ENCODE measurements at places on chromosomes 4 and X. TPM values are rescaled to one million over a fixed set of nuclear protein-coding genes. Genes with fewer than 3 reads are reported as not detected.

The GATA1 gene
- not detected for total RNA-seq

The PPID gene
- total RNA-seq, result 43.9 TPM

The FAM133A gene
- not detected for total RNA-seq

The NDUFA1 gene
- 93.2 TPM for total RNA-seq

The VCX3A gene
- total RNA-seq, result not detected

- H3K27ac ChIP-seq, result no peak overlapping the region
- no peak overlapping the region for H3K4me3 ChIP-seq
- H3K36me3 ChIP-seq, result no peaks in the 10 kb centered on the region
- peaks cover 5% of the 10 kb centered on the region for H3K4me1 ChIP-seq
- no peak for DNase-seq
These were observed 34.5 kb upstream of the PLA2G12A start for GRCh38 chr4:109764376-109764775.

DNA sequence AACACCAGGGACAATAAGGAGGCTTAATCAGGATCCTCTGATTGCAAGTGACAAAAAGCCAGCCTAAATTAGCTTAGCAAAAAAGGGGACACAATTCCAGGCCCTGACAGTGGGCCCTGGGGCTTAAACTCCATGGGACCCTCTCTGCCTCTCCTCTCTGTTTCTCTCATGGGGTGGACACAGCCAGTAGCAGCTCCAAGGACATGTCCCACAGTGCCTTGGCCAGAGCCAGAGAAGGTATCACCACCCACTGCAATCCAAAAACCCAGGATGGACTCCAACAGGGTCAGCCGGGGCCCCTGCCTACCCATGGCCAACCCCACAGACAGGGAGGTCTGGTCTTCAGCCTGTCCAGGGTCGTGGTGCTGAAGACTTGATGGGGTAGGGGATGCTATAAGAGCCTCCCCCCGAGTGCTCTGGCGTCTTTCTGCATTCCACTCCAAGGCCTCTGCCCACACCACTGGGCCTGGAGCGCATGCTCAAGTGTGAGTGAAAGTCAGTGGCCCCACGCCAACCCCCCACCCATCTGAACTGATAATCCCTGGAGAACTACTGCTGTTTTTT, 19.7 kb upstream of the PPP2R2C start:
- H3K27ac ChIP-seq, result no peak overlapping the region
- no peaks in the 10 kb centered on the region for H3K36me3 ChIP-seq
- DNase-seq, result no peak

GRCh38 chr4:109434007-109434971, 674 bp downstream of the SEC24B start:
- peaks cover 56% of the 10 kb centered on the region for H3K4me1 ChIP-seq
- H3K4me3 ChIP-seq, result peak overlapping the region; percentile 88
- no peaks in the 10 kb centered on the region for H3K27me3 ChIP-seq
- peak overlapping the region; percentile 83 for H3K27ac ChIP-seq
- peaks cover 9% of the 10 kb centered on the region for H3K36me3 ChIP-seq

- H3K4me3 ChIP-seq, result no peak overlapping the region
- H3K36me3 ChIP-seq, result no peaks in the 10 kb centered on the region
These were observed 115.7 kb upstream of the ZXDA start for GRCh38 chrX:58025979-58026378.

DNA sequence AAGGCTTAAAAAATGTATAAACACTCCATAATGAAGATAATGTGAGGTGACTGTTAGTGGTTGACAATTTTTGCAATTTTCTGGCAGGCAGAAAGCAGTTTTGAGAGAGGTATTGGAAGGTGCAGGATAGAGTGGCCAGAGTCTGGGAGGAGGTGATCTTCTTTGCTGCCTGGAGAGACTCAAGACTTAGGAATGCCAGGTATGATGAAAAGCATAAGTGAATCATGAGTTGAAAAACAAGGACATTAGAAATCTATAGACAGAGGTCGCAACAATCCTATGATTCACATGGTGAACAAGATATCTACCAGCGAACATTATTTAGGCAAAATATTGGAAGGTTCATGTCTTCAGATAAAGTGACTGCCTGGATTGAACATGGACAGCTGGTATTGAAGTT, 118.5 kb downstream of the CFAP299 start:
- no peak for DNase-seq
- no peaks in the 10 kb centered on the region for H3K27me3 ChIP-seq
- H3K4me3 ChIP-seq, result no peak overlapping the region
- peaks cover 4% of the 10 kb centered on the region for H3K36me3 ChIP-seq
- no peaks in the 10 kb centered on the region for H3K4me1 ChIP-seq
- no peak overlapping the region for H3K27ac ChIP-seq

DNA sequence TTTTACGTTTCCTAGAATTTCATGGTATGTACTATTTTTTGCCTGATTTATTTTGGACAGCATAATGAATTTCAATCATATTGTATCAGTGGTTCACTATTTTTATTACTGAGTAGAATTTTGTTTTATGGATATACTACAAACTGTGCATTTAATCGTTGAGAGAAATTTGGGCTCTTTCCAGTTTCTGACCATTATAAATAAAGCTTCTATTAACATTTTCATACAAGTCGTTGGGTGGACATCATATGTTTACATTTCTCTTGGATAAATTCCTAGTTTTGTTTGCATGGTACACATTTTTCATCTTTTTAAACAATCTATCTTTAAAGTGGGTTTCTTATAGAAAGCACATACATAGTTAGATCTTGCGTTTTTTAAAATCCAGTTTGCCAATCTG, 472.7 kb upstream of the MAGEB18 start:
- no peak overlapping the region for H3K27ac ChIP-seq
- H3K36me3 ChIP-seq, result no peaks in the 10 kb centered on the region
- no peak for DNase-seq
- H3K4me1 ChIP-seq, result no peaks in the 10 kb centered on the region
- H3K27me3 ChIP-seq, result no peaks in the 10 kb centered on the region

- H3K27me3 ChIP-seq, result peaks cover 2% of the 10 kb centered on the region
- H3K27ac ChIP-seq, result no peak overlapping the region
- no peak overlapping the region for H3K4me3 ChIP-seq
- H3K4me1 ChIP-seq, result no peaks in the 10 kb centered on the region
- DNase-seq, result no peak
These were observed 6.3 kb upstream of the AP1S2 start for GRCh38 chrX:15860921-15861320.

DNA sequence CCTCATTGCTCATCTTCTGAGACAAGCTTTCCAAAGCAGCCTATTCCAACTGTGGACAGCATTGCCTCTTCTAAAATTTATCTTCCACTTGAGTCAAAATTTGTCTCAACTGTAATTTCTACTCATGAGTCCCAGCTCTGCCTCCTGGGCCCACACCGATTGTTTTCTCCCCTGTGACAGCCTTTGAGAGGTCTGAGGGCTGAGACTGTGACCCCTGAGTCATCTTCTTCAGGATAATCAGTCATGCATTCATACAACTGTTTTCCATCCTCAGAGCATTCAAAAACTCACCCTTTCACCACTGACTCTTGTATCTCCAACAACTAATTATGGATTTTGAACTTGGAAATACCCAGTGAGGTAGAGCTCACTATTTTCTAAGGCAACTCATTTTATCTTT, 228.1 kb downstream of the EDA2R start:
- H3K4me3 ChIP-seq, result no peak overlapping the region
- no peaks in the 10 kb centered on the region for H3K27me3 ChIP-seq
- peaks cover 4% of the 10 kb centered on the region for H3K4me1 ChIP-seq
- no peak for DNase-seq
- no peak overlapping the region for H3K27ac ChIP-seq

- no peak for DNase-seq
- H3K4me3 ChIP-seq, result no peak overlapping the region
These were observed 43.2 kb downstream of the ITIH6 start for GRCh38 chrX:54754854-54755253.

DNA sequence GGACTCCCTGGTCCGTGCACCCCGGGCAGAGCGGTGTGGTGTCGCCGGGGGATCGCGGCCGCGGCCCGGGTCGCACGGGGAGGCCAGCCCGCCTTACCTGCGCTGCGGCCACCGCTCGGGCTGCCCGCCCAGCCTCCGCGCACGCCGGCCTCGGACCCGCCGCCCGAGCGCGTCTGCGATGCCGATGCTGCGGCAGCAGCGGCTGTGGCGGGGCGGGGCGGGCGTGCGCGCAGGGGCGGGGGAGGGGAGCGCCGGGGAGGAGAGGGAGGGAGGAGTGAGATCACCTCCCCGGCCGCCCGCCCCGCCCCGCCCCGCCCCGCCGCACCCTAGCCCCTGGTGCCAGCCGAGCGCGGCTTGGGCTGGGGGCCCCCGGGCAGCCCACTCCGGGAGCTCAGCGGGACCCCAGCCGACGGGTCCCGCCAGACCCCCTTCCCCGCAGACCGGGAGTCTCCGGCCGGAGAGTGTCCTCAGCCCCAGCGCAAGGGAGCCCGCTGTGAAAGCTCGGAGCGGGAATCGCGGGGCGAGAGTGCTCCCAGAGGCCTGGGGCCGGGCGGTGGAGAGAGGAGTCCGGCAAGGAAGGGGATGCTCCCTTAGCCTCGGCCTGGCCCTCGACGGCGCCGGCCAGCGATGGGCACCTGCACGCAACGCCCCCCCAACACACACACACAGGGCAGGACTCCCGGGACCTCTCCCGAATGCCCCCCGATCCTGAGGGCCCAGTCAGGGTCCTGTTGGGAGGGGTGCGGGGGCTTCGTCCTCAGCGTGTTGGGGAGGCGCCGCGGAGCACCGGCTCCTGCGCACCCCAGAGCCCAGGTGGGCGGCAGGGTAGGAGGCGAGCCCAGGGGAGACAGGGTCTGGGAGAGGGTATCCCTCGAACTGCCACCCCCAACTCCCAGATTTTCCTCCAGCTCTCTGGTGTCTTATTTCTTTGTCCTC, at the start of gene L1CAM:
Gene L1CAM (minus strand): TSS at position 206 of the 936 bp plus-strand sequence. CDS start 10,337 bp downstream, outside the sequence.
- peaks cover 2% of the 10 kb centered on the region for H3K4me1 ChIP-seq
- no peak for DNase-seq
- peak within 1 kb of the TSS; percentile 41 for H3K4me3 ChIP-seq

Measured in activated CD8-positive, alpha-beta memory T cell treated with anti-CD3 and anti-CD28 coated beads, Interleukin-2, amount 10 ng/mL, durations not matched to agents 7 days and 5 days (primary cell).